ENCODE measurements at places on chromosomes 5 and 9.
A peak's percentile ranks its signal among the peaks of the same experiment; 100 is the strongest.

GRCh38 chr5:15160091-15160490, 288.5 kb upstream of the ANKH start:
- no peak for DNase-seq

DNA sequence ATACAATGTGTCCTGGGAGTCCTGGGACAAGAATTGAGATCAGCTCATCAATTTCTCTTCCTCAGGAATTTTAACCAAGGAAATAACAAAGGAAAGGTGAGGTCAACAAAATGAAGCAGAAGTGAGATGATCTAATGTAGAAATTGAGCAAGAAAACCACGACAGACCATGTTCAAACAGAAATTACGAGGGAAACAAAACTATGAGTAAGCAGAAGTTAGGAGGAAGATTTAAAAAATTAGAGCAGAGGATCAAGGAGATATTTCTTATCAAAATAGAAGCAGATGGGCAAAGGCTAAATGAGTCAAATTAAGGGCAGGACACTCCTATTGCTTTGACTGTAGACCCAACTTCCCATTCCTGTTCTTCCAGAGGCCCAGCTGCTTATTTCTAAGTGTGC, 97.4 kb downstream of the HINT1 start:
- no peak for DNase-seq

- no peak for DNase-seq
Observed at GRCh38 chr5:107274571-107274970, 396.2 kb downstream of the EFNA5 start.

DNA sequence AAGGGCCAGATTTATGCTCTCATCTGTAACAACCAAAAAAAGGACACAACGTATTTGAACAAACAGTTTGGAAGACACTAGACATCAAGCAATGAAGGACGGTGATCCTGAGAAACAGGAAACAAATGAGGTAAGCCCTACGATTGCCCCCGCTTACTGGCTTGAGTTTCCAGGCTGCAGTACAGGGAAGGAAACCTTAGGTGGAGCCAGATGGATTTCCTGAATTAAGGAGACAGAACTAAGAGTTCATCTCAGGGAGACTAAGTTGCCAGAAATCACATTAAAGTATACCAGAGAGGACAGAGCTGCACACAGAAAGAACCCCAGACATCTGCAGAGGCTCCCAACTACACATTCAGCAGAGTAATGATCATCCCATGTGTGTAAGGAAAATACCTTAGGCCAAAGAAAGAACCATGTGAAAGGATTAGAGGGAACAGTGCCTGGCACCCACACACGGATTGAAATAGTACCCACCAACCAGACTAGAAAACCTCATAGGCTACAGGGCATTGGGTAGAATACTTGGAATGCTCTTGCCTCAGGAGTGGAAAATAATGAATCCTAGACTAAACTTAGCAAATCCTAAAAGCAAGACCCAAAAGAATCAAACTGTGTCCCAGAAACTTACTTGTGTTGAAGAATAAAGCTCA, 99.3 kb upstream of the NIPBL start:
- DNase-seq, result no peak

- DNase-seq, result no peak
Observed at GRCh38 chr5:125390326-125390725, 643.9 kb upstream of the ZNF608 start.

- no peak for DNase-seq
Observed at GRCh38 chr5:143987751-143988560, 176.0 kb downstream of the HMHB1 start.

DNA sequence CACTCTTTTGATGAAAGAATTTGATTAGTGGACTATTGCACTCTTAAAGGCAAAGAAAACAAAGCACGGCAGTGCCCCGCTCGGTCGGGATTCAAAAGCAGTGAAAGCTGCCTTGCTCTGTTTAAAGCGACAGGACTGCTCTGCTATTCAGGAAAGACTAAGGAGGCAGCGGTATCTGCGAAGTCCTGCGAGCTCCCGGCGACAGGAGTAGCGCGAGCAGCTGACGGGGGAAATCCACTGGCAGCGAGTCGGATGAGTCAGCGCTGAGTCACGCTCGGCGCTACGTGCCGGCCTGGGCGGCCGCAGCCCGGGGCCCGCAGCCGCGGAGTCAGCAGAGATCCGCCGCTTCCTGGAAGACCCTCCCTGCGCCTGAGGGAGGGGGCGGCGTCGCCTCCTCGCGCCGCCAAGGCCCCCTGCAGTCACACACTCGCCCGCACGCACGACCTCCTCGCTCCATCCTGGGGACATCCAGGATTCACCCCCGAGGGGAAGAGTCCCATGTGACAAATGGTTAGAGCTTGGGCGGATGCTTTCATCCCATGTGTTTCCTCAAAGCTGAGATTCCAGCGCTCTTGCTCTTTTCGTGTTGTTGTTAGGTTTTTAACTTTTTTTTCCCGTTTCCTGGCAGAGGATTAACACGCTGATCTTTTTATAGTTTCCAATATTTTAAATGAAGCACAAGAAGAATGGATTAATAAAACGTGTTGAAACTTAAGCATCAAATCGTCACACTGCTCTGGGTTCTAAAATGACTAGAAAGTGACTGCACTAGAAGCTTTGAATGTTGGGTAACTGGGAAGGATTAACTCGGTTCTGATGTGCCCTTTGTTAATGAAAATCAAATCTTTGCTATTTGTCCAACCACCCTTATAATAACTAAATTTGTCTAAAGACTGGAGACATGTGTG, 102.5 kb downstream of the ARRDC3 start:
- peak; percentile 85 for DNase-seq

DNA sequence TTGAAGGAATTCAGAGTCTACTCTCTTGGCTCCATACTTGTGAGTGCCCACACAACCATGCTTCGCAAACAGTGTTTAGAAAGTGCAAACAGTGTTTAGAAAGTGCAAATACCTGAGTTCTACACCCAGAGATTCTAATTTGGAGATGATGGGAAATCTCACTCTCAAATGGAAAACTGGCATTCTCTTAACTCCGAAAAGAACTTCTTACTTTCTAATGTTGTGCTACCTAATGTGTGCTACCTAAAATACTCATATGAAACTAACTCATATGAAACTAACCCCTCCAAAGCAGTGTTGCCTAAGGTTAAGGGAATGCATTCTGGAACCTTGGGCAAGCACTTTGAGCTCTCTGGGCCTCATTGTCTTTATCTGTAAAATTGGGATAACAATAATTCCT, 55.5 kb upstream of the ZNF366 start:
- DNase-seq, result no peak

DNA sequence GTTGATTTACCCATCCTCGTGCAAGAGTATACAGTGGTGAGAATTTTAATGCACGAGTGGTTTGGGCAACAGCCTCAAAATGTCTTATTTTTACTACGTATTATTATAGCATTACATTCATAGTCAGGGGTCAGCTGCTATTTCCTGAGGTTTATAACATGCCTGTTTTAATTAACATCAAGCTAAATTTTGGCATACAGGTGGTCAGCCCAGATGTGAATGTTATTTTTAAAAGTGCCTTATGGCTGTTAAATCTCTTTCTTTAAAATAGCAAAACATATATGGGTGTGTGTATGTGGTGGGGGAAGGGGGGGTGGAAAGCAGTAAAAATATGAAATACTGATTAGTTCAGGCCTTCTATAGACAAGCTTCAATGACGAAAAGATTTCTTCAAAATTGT, 424.5 kb upstream of the CLINT1 start:
- no peak for DNase-seq

DNA sequence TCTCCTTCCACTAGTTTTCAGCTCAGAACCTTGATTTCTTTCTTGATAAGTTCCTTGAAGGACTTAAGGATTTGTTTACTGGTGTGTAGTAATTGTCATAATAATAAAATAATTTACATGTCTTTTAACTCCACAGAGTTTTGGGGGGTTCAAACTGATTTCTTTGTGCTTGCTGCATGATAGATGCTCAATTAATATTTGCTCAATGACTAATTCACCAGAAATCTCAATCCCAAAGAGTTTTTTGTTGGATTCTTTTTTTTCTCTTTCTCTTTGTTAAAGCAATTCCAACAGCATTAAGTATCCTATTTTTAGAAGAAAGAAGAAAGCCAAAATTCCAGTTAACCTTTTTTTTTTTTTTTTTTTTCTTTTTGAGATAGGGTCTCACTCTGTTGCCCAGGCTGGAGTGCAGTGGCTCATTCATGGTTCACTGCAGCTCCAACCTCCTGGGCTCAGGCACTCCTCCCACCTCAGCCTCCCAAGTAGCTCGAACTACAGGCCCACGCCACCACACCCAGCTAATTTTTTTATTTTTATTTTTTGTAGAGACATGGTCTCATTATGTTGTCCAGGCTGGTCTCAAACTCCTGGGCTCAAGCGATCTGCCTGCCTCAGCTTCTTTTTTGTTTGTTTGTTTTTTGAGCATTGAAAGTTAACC, 10.8 kb downstream of the FAF2 start:
- DNase-seq, result no peak

- DNase-seq, result no peak
Observed at GRCh38 chr9:35349287-35349990, 140.5 kb upstream of the RUSC2 start.

- no peak for DNase-seq
Observed at GRCh38 chr5:172887692-172888091, 53.6 kb downstream of the ERGIC1 start.

GRCh38 chr9:27933210-27934025, 360.1 kb upstream of the C9orf72 start:
- no peak for DNase-seq

DNA sequence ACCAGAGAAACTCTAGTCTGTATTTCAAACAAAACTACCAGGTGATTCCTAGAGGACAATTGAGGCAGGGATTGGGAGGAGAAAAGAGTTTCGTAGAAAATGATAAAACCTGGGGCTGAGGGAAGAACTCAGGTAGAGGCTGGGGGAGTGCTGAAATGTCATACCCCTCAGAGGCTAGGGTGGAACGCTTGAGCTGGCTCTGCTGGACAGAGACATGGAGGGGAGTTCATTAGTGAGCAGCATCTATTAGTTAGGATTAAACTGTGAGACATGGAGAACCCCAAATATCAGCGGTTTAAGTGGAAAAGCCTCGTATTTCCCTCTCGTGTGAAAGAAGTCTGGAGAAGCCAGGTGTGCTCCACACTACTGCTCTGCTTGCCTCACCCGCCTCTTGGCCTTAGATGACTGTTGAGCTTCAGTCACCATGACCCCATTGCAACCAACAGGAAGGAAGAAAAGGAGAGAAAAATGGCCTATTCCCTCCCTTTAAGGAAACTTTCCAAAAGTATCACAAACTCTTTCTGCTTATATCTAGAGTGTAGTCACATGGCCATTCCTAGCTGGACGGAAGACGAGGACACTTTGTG, 53.7 kb upstream of the ABCA1 start:
- DNase-seq, result no peak

GRCh38 chr9:130291474-130291873, 25.9 kb downstream of the HMCN2 start:
- no peak for DNase-seq

DNA sequence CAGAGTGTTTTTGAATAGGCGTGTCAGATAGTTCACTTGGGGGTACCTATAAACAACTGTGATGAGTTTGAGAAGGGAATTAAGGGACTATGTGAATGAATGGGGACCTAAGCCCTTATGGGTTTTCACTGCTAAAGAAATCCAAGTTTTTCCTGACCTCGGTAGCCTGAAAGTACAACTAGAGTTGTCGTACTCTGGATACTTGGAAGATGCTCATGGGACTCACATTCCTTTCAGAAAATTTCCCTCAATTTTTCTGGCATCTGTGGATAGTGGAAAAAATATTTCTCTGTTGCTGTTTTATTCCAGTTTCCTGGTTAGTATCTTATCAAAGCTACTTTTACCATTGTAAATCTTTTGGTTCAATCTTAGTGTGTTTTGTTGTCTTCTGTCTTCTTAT, 1112.3 kb upstream of the SEMA6A start:
- DNase-seq, result no peak

- DNase-seq, result peak; percentile 5
Observed at GRCh38 chr9:109010746-109011145, 2.6 kb downstream of the CTNNAL1 start.

GRCh38 chr9:37117956-37118355, 2.4 kb upstream of the ZCCHC7 start:
- DNase-seq, result no peak

- no peak for DNase-seq
Observed at GRCh38 chr9:113558632-113559502, 95.3 kb downstream of the RGS3 start.

GRCh38 chr5:106639488-106639887, 1031.2 kb downstream of the EFNA5 start:
- DNase-seq, result no peak

GRCh38 chr9:115373000-115373709, 255.2 kb upstream of the TNC start:
- DNase-seq, result no peak

GRCh38 chr5:19605846-19606407, 382.1 kb downstream of the CDH18 start:
- no peak for DNase-seq
